Tongue (tissue), 3 donors: ENCODE measurements at places on chromosomes 1 and 21.
A peak's percentile ranks its signal among the peaks of the same experiment; 100 is the strongest.

GRCh38 chr1:196196486-196196885 is 411.8 kb downstream of the KCNT2 start:
- DNase-seq, result no peak

DNA sequence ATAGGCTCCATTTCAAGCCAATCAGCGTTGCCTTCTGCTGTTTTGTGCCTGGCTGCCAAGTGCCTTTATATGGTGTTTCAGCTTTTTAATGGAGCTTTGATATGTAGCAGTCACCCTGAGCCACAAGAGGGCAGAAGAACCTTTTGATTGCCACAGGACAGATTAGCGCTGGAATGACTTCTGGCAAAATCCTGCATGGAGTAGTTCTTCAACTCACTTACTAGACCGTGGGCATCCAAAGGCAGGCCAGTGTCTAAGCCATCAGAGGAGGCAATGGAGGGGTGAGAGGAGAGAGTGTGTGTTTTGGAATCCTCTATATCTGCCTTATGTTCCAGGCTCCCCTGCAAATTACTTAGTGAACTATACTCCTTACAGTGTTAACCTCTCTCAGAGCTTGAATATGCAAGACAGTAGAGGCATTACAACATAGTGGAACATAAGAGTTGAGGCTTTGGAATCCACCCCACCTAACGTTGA is 56.2 kb downstream of the ST3GAL3 start:
- DNase-seq, result peak; percentile 96

DNA sequence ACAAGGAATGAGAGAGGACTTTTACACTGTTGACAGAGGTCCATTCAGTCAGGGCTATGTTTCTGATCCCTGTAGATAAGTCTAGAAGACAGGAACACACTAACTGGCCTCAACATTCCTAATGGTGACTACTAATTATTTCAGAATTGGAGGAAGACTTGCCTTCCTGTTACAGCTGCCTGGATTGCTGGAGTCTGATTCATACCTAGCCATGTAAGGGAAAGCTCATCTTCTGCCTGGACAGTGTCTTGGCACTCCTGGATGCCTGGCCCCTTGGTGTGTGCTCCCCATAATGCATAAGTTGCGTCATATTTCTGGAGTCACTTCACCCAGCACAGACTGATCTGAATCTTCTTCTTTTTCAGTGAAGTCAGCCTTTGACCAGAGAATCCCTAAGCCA is 326.0 kb upstream of the RUNX1 start:
- no peak for DNase-seq

- DNase-seq, result no peak
Observed at GRCh38 chr1:206784471-206784903, 12.2 kb upstream of the IL10 start.

DNA sequence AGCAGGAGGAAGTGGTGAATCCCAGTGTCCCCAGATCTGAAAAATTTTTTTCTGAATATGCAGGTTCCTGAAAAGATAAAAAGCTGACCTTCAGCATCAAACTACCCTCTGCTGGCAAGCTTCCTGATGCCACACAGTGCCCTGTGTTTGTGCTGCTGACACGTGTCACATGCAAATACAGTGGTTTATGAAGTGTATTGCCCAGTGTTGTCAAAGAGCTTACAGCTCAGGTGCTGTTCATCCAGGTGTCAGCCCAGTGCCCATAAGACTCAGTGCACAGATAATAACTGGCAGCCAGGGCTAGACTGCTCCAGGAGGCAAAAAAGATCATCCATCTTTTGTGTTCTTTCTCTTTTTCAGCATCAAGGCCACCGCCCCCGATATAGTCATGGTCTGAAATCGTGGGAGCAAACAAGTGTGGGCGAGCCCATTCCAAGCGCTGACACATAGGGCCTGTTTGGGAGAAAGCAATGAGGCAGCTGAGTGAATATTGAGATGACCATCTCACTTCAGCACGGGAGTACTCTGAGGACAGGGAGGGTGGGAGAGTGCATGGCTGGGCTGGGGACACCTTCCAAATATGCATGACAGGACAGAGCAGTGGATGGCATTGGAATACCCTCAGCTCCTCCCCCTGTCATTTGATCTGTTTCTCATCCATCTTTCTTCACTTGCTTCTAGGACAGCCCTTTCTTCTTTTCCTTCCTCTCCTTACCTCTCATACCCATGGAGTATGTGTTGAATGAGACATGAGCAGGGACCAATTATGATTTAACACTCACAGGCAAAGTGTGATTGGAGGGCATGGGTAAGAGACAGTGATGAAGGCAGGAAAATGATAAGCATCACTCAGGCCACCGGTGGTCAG is 6.4 kb upstream of the KCNK1 start:
- DNase-seq, result no peak

DNA sequence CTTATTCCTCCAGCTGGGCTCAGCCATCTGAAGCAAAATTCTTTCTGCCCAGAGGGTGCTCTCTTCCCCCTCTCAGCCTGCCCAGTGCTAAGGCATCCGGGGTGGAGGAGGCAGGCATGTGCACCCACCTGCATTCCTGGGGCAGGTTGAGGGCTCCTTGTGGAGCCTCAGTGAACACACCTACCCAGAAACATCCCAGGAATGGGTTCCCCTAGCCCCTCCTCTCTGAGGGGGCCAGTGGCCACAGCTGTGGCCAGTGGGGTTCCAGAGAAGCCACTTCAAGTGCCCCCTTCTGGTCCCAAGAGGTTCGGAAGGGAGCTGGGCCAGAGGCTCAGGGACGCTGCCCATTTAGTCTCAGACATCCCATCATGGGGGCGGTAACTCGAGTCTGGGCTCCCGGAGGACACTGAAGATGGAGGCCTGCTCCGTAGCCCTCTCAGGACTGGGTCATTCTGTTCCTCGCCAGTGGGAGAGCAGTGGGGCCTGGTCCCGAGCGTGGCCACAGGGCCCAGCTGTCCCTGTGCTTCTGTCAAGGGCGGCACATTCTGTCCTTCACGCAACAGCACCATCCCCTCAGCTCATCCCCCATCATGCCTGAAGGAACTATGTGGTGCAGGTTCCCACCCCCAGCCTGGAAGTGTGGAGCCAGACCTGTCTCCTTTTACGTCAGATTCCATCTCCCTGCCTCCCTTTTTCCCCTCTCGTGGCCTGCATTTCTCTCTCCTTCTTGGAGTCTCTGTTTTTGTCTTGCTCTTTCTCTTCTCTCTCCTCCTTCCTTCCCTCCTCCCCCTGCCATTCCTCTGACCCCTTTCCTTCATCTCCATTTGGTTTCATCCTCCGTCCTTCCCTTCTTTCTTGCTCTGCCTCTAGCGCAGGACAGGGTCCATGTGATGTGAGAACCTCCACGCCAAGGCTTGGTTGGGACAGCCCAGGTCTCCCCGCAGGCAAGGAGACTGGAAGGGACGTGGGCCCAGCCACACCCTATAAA is 49.6 kb upstream of the KDM4A start:
- DNase-seq, result no peak

GRCh38 chr1:214467078-214467585 is 84.3 kb downstream of the PTPN14 start:
- no peak for DNase-seq

DNA sequence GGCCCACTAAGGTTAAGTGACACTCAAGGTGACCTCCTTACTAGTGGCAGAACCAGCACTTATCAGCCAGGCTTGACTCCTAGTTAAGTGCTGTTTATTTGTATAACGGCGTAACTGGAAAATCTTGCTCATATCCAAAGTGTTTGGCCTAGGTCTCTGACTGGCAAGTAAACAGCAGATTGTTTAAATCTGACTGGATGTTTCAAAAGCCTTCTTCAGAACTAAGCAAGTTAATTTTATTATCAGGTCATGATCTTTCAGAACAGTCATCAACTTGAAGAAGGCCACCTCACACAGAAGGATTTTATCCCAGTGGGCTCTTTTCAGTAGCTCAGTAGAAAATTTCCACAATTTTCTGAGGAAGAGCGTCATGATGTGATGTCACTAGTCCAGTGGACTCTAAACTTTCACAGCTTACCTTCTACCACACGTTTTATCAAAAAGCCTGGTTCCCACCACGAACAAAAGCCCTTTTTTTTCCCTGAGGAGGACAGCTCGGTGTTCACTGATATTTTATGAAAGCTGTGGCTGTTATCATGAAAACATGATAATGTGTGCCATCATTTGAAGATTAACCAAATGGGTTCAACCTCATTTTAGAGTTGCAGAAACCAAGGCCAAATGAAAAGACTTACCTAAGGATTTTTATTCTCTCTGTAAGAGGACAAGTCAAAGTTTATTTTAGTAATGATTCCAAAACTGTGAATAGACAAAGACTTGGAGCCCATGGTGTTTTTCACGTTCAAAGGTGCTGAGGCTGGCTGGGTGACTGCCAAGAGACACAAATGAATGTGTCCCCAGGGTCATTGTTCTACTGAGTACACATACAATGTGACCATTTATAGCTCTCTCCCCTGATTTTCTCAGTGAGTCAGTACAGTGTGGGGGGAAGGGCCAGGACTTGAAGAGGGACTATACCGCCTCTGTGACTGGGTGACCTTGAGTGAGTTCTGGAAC is 9.1 kb downstream of the SGIP1 start:
- peak; percentile 18 for DNase-seq

GRCh38 chr21:38280454-38280853 is 23.7 kb downstream of the KCNJ15 start:
- DNase-seq, result no peak

DNA sequence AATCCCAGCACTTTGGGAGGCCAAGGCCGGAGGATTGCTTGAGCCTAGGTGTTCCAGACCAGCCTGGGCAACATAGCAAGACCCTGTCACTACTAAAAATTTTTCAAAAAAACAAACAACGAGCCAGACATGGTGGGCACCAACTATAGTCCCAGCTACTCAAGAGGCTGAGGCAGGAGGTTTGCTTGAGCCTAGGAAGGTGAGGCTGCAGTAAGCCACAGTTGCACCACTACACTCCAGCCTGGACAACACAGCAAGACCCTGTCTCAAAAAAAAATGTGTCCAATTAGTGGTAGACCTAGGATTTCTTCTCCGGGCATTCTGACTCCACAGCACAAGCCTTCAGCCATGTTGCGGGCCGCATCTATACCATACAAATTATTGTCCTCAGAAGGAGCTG is 6.7 kb upstream of the IGSF8 start:
- DNase-seq, result no peak

DNA sequence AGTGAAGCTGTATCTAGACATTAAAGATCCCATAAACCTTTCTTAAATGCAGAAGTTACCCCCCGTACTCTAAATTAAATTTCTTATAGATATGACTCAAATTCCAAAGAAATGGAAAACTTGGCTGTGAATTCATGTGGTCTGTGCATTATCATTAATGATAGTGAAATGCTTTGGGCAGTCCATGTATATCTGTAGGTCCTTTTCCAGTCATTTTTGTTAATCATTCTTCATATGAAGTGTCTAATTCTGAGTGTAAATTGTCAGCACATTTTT is 89.3 kb downstream of the RGL1 start:
- DNase-seq, result no peak

DNA sequence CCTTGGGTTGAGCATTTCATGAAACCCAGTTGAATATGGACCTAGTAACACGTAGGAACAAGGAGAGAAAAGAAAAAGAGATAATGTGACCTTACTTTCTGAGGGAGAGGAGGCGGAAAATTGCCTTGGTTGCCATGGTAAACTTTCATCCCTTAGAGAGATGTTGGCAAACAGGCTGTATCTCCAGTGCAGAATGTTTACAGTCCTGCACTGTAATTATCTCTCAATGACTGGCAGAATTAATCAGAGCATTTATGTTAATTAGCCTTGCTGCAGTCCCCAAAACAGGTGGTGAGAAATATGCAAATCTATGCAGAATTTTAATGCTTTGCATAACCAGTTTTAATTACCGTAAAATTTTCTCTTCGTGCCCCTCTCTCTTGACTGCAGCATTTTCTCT is 147.3 kb downstream of the CD247 start:
- DNase-seq, result no peak

DNA sequence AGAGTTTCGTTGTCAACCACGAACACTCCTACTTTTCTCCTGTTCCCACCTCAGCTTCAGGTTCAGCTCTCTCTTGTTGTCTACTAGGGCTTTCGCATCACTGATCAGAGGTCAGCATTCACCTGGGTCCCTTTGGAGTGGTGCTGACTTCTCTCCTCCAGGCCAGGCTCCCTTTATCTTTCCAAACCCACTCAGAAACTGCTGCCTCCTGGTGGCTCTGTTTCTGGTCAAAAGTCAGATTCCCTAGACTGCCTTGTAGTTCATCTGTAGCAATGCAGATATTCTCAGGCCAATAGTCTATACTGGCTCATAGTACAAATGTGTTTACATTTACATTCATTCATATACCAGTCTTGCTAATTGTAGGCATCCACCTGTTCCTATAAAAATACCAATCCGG is 6.4 kb upstream of the ERI3 start:
- no peak for DNase-seq

GRCh38 chr1:197632005-197632404 is 143.3 kb downstream of the DENND1B start:
- DNase-seq, result no peak

DNA sequence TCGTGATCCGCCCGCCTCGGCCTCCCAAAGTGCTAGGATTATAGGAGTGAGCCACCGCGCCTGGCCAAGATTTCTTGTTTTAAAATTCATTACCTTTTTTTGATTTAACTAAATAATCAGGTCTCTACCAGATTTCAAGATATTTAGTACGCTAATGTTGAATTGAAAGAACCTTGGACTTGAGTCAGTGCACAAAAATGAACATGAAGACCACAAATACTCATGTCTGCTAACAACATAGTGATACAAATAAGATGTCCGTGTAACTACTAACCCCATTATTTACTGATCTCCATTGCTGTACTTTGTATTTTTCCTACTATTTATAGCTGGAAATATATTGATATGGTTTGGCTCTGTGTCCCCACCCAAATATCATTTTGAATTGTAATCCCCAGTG is 16.4 kb downstream of the MPZL1 start:
- DNase-seq, result no peak

GRCh38 chr1:94228640-94229375 is 8.6 kb downstream of the ARHGAP29 start:
- DNase-seq, result no peak
